Left ventricle myocardium superior (tissue), 1 donor: ENCODE measurements at places on chromosomes 6 and 20. TPM values are rescaled to one million over a fixed set of nuclear protein-coding genes. Genes with fewer than 3 reads are reported as not detected.

The EYS gene
- total RNA-seq: not detected

The DHX35 gene
- total RNA-seq: 15.4 TPM

The RALGAPA2 gene
- total RNA-seq: 18.9 TPM

The LPA gene
- total RNA-seq: not detected

The GRM4 gene
- total RNA-seq: not detected

The CLVS2 gene
- 0.12 TPM for total RNA-seq

The SEMG1 gene
- not detected for total RNA-seq

The SLC44A4 gene
- total RNA-seq: not detected

The NKAIN2 gene
- total RNA-seq: 0.20 TPM

The PLCB1 gene
- 7.7 TPM for total RNA-seq

DNA sequence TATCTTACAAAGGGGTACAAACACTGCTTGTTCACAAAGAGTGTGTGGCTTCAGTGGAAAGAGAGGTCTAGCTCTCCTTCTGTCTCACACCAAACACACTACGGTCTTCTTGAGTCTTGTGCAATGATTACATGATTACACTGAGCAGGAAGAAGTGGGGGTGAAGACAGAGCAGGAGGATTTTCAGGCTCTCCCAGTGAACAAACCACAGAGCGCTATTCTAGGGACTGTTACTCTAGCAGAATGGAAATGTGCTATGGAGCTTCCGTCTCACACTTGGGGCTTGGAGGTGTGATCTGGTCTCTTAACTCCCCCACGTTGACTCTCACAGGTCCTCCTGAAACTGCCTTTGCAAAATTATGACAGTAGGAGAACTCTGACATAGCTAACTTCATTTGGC is 203.4 kb downstream of the MYLK4 start:
- DNase-seq: no peak

- DNase-seq: no peak
Measured at GRCh38 chr20:59767656-59768055, 163.3 kb downstream of the PHACTR3 start.

- DNase-seq: no peak
Measured at GRCh38 chr6:118876814-118877213, 17.1 kb upstream of the ASF1A start.

DNA sequence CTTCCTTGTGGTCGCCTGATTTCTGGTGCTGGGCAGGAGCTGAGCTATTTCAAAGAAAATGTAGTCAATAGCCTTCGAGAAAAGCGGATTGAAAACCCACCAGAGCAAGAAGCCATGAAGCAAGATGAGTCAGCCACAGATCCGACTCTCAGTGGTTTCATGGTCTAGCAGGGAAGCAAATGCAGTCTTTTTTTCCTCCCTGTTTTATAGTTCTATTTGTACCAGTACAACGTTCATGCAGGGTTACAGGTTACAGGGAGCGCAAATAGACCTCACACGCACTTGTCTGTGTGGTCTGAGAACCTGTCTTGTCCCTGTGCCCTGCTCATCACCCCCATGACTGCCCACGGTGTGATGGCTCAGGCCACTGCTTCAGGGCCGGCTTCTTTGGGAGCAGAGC is 309.8 kb upstream of the SUPT3H start:
- DNase-seq: no peak

DNA sequence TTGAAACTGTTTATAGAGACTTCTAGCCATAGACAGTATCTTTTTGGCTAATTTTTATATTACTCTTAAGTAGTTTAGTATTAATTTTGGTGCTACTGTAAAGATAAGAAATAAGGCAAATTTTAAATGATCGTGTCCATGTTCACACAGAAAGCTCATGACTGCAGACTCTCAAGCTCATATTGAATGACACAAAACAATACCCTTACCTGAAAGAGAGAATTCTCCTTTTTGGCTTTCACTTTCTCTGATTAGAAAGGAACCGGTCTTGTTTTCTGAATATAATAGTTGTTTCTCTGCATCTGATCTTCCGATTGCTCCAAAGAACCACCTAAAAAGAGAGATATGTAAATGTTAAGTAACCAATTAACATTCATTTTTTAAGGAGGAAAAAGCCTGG is 57.0 kb downstream of the FRK start:
- DNase-seq: no peak

DNA sequence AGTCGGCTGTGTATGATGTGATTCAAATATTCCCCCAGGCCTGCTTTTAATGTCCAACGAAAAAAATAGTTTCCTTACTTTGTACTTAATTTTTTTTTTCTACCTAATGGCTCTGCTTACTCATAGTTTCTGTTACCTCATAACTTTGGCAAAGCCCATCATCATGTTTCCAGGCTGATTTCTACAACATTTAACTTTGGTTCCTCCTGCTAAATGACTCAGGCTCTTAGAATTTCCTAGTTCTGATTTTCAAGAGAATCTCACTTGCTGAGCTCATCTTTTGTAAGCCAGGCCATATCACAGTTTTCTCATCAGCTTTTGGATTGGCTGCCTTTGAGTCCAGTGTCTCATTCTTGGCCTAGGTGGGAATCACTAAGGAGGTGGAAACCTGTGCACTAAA is 323.1 kb downstream of the HDGFL1 start:
- no peak for DNase-seq

DNA sequence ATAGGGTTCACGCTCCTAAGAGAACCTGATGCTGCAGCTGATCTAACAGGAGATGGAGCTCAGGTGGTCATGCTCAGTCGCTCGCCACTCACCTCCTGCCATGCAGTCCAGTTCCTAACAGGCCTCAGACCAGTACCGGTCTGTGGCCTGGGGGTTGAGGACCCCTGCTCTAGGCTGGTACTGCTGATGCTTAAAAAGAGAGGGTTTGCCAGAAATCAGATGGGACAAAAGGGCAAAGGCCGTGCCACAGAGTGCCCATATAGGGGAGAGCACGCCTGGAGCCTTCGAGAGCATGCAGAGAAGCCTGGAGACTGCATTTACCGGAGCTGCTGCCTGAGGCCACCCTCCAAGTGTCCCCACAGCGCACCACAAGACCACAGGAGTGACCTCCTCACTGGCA is 75.5 kb downstream of the PTPN1 start:
- peak; percentile 21 for DNase-seq

DNA sequence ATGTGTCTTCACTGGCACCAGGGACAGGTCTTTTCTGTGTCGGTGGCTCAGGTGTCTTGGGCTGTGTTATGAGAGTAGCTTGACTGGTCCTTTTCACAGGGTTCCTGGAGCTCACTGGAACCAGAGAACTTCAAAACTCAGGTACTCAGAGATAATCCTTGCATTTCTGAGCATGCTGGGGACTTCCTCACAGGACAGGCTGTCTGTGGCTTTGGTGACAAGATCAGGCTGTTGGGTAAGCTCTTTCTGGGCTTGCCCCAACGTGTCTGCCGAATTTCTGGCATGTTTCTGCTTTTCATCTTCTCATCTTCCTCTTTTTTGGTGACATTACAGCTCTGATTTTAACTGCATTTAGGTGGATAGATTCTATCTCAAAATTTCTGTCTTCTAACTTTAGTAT is 270.0 kb downstream of the CDH26 start:
- no peak for DNase-seq

- DNase-seq: no peak
Measured at GRCh38 chr6:8301502-8301901, 133.8 kb downstream of the SLC35B3 start.

DNA sequence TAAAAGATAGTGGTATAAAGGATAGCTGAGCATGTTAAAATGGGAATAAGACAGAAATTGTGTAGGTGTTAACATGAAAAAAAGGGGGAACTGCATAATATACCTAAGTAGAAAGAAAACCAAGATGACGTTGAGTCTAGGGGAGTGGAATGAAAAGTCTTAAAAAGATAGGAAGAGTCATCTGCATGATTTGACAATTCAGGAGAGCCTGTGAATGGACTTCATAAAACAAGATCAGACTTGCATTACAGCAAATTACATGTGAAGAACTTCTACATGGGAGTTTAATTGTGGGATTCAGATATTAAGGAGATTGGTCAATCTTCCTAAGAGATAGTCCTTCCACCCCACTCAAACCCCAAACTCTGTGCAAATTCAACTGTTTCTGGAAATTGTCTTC is 85.5 kb downstream of the WASF1 start:
- DNase-seq: no peak

- DNase-seq: no peak
Measured at GRCh38 chr20:32271620-32272019, 5.8 kb upstream of the KIF3B start.

DNA sequence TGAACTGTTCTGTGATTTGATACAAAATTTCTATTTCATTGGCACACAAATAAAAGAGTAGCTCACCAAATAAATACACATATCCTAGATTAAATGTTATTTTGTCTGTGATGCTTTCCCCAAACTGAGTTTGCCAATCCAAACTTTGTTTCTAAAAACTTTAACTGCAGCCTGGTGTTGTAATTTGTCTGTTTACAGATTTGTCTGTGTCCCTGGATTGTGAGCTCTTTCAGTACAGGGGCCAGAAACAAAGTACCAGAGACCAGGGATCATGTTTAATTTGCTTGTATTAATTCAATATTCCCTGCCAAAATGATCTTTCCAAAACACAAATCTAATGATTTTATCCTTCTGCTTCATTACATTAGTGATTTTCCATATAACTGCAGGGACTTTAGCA is 1044.6 kb upstream of the GJE1 start:
- DNase-seq: no peak

DNA sequence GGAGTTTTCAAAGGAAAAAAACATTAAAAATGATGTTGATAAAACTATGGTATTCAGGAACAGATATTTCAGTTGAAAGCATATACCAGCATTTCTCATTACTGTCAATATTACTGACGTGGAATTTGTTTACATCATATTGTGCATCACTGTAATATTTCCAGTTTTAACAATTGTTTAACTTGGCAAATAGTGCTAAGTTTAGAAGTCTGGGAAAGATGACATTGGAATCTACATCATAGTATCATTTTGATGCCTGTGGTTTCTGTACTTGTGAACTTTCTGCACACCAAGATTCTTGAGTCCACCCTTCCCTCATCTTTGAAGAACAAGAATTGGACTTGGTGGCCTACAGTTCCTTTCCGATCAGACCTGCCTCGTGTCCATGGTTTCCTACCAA is 98.1 kb downstream of the RALGAPA2 start:
- DNase-seq: no peak
